ENCODE measurements at places on chromosomes 13 and 19.

DNA sequence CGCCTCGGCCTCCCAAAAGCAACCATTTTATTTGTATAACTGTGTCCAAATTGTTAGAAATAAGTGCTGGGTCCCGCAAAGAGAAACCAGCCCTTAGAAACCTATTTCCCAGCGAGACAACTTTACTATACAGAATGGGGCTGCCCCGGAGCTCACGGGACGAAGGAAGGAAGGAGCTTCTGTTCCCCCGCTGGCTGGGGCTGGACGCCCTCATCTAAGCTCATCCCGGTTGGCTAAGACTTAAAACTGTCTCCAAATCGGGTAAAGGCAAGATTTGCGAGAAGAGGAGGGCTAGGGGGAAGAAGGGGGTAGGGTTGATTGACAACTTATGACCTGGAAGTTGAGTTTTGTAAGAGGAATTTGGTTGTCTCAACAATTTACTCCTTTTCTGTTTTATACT, 12.3 kb upstream of the BSG start:
- DNase-seq, result no peak

- DNase-seq, result no peak
Observed at GRCh38 chr13:63128716-63129115, 1713.1 kb upstream of the PCDH20 start.

DNA sequence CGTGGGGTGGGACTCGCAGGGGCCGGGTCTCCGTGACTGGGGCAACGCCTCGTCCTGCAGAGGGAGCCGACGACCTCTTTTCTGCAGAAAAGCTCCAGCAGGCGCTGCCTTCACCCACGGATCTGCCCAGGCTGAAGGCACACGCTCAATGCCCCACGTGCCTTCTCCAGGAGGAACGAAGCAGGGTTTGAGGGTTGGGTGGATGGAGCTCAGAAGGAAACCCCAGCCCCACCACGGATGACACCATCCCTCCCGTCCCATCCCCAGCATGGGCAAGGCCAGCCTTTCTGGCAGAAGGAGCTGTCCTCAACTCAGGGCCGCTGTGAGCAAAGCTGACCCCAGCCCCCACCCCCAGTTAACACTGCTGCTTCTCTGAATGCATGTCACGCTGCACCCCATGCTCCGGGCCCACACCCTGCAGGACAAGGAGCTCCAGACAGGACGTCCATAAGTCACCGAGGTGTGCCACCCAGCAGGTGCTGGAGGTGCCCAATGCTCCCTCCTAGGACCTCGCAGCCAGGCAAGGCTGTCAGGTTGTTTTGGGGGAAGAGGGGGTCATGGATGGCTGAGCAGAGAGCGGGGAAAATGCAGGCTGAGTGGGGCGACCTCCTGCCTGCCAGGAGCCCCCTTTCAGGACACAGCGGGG, 7.4 kb downstream of the C19orf25 start:
- DNase-seq, result no peak

GRCh38 chr13:44756276-44756810, 180.2 kb upstream of the TSC22D1 start:
- no peak for DNase-seq

- peak; percentile 56 for DNase-seq
Observed at GRCh38 chr19:16445238-16446107, 26.3 kb downstream of the EPS15L1 start.

DNA sequence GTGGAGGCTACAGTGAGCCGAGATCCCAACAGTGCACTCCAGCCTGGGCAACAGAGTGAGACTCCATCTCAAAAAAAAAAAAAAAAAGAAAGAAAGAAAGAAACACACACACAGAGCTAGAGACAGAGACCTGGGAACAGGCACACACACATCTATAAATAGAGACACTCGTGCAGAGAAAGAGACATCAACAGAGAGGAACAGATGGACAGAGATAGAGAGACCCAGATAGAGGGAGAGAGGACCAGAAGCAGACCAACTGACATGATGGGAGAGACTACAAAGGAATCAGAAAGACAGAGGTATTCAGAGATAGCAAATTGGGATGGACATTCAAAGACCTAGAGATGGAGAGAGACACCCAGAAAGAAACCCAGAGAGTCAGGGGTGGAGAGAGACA, 2.1 kb upstream of the CA11 start:
- no peak for DNase-seq

- DNase-seq, result no peak
Observed at GRCh38 chr19:52527956-52528351, 486 bp downstream of the ZNF808 start.

- DNase-seq, result no peak
Observed at GRCh38 chr19:48867123-48867745, 1.2 kb downstream of the PLEKHA4 start.

- DNase-seq, result no peak
Observed at GRCh38 chr13:82294226-82294625, 1588.0 kb downstream of the SLITRK1 start.

- DNase-seq, result peak; percentile 83
Observed at GRCh38 chr19:18589380-18590272, 1.0 kb downstream of the REX1BD start.

GRCh38 chr19:36489920-36490415, 607 bp upstream of the ZNF566 start:
- peak; percentile 95 for DNase-seq

DNA sequence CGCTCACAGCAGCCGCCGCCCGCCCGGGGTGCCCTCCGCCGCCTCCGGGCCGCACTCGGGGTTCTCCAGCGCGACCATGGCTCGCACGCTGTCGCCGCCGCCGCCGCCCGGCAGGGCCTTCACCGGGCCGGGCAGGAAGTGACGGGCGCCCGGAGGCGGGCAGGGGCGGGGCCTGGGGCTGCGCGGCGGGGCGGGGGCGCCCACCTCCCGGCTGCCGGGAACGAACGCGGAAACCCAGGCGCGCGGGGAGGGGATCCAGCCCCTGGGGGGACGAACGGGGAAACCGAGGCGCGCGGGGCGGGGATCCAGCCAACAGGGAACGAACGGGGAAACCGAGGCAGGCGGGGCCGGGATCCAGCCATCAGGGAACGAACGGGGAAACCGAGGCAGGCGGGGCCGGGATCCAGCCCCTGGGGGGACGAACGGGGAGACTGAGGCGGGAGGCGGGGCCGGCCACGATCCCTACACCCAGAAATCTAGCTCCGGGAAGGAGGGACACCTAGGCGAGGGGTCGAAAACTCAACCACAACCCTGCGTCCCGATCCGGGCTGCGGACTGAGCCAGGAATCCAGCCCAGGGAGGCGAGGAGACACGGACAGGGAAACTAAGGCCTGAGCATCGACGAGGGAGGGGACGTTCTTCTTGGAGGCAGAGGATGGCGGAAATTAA, at the start of gene R3HDM4:
TSS of gene R3HDM4 (minus strand) at position 140 of the 669 bp plus-strand sequence. CDS start at position 78, 62 bp downstream.
- peak; percentile 52 for DNase-seq

DNA sequence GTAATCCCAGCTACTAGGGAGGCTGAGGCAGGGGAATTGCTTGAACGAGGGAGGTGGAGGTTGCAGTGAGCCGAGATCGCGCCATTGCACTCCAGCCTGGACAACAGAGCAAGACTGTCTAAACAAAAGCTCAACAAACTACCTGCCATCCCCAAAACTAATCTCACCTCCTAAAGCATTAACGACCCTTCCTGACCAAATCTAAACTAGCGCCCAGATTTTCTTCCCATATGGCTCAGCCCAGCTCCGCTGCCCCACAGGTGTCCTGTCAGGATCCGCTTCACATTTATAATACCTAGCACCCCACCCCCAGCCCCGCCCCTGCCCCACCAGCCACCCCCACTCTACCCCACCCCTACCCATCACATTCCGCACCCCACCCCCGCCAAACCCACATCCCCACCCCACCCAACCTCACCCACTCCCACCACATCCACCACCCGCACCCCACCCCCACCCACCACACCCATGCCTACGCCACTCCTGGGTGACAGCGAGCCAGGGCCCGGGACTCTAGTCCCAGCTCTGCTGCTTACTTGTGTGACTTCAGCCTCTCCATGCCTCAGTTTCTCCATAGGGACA, 599 bp downstream of the C19orf12 start:
- no peak for DNase-seq

GRCh38 chr13:26583662-26584061, 26.2 kb downstream of the WASF3 start:
- DNase-seq, result no peak

DNA sequence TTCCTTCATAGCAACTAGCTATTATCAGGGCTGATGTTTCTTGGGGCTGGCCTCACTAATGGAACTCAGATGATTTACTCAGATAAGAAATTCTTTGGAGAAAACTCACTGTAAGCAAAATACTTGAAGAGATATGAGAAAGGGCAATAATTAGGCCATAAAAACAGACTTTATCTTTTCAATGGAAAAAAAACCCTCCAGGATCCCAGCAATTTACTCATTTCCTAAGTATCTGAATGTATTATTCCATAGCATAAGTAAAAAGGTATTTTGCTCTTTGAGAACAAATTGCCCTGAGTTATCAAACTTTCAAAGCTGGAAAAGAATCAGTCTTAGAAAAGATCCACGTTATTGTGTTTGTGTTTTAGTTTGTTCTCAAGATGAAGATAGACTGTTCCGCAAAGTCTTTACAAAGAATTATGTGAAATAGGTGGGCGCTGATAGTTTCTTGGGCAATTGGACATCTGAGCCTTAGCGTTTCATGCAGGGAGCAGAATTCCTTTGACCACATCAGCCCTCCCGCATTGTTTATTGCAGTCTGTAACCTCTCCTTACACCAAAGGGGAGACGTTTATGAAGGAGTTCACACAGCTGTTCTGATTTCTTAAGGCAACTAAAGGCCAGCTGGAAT, 29.1 kb upstream of the CSNK1A1L start:
- peak; percentile 99 for DNase-seq

GRCh38 chr13:51426982-51427381, 25.9 kb downstream of the INTS6 start:
- no peak for DNase-seq

DNA sequence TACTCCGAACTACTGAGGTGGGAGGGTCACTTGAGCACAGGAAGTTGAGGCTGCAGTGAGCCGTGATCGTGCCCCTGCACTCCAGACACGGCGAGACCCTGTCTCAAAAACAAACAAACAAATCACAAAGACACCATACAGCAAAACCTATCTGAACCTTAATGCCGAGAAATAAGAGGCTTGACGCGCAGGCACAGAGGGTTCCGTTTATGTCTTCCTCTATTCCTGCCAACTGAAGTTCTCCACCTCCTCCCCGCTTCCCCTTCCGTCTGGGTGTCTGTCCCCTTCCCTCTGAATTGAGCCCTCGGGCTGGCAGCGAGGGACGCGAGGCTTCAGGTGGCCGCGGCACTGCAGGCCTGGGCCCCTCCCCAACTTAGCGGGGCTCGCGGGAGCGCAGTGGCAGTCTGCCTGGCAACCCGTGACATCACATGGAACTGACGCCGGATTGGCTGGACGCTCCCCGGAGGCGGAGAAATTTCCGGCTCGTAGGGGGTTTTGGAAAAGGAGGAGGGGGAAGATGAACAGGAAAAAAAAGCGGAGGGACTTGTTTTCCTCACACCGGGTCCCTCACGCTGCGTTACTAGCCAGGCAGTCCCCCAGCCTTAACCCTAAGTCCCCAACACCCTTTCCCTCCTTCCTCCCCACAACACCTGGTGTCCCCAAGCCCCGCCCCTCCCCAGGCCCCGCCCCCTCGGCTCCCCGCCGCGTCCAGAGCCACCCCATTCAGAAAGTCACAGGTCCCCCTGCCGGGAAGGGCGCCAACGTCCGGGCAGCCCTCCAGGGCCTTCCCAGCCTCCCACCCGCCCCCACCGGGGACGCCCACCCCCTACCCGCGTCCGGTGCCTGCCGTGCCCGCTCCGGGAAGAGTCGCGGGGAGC, 1.1 kb upstream of the MYBPC2 start:
- peak; percentile 45 for DNase-seq

DNA sequence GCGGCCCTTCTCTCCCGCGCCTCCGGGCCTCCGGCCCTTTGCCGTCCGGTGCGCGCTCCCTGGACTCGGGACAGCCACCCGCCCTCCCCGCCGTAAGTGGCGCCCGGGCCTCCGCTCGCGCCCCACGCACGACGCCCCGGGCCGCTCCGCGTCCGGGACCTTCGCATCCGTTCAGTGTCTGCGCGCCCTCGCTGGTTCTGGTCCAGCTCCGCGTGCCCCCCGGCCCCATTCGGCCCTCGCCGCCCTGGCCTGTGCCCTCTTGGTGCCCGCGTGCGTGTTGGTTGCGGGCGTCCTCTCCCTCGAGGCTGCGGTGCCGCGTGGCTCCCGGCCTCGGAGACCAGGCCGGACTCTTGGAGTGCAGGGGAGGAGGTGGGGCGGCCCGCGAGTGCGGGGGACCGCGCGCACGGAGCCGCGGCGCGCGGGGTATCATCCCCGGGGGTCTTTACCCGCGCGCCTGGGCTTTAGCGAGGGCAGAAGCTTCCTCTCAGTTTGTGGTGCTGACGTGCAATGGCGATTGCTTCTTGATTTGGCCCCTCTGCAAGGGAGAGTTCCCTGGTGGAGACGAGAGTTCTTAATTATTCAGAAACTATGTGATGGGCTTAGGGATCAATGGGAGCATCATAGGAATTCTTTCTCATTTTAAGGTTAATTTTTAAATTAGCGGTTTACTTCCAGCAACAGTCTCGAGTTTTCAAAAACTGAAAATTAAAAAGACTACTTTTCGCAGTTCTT, 757 bp downstream of the WASF3 start:
- peak; percentile 12 for DNase-seq

DNA sequence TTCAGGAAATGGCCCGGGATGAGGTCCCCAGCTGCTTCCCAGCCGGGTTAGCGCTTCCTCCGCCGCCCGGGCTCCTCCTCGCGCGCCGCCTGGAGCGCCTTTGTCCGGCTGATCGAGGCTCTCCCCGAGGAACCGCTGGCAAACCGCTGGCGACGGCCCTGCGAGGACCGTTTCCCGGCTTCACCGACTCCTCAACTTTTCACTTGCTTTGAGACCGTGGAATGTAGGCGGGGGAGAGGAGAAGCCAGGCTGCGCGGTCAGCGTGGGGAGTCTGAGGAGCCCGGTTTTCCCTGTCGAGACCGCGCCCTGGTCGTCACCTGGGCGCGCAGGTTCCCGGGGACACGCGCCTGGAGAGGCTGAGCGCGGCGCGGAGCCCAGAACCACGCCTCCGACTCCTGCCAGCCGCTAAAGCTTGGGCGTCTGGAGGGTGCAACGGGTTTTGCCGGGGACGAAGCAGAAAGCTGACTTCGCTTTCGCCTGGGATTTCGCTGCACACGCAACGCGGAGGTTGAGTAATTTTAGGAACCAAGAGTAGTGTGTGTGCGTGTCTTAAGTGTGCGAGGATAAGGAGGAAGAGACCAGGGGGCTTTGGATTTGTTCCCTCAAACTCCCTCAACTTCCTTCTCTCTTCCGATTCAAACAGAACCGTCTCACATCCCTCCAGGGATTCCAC, 7.3 kb upstream of the DGKH start:
- DNase-seq, result peak; percentile 65

DNA sequence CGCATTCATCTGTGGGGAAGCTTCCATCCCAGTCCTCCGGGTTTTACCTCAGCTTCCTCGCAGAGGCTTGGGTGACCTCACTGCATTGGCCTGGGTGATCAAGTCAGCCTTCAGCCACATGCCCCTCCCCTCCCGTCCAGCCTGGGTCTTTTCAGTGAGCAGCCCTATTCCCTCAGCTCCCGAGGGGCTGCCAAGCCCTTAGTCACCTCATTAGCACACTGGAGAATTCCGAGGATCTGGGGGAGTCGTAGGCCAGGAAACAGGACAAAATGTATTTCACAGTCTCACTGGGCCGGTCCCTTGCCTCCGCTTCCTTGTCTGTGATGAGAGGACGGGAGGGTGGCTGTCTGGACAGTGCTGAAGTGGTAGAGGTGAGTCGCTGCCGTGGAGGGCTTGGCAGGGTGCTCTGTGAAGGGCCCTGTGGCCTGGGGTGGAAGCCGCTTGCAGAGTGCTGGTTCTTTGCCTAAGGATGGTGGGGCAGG, 19.9 kb downstream of the KDM4B start:
- peak; percentile 77 for DNase-seq

GRCh38 chr13:40969169-40969901, 49.8 kb downstream of the ELF1 start:
- no peak for DNase-seq
